ENCODE measurements at places on chromosomes 12 and 14.

DNA sequence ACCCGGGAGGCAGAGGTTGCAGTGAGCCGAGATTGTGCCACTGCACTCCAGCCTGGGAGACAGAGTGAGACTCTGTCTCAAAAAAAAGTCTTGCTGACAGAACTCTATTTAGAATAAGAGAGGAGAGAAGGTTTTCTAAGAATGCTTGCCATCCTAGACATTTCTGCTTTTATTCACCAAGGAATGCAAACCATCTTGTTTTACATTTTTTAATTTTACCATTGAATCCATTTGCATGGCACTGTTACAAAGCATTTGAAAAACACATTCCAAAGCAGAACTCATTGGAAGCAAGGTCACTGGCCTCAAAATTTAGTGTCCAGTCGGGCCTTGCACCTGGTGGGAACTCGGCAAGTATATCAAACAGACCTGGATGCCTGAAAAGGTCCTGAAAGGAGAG is 44.2 kb upstream of the RASSF3 start:
- DNase-seq = peak; percentile 44

DNA sequence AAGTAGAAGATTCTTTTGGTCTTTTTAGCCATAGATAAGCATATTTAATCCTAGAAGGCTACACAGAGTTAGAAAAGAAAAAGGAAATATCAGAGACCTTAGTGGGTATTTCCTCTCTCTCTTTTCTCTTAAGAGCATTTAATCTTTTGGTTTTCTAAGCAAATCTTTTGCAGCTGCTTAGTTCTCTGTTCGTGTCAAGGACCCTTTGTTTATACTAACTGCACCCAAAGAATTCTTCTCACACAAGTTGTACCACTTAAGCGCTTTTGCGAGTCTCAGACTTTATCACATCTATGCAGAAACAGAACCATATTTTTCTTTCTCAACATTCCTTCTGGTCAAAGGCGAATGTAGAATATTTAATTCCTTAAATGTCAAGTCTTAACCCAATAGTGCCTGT is 17.9 kb upstream of the NID2 start:
- no peak for DNase-seq

DNA sequence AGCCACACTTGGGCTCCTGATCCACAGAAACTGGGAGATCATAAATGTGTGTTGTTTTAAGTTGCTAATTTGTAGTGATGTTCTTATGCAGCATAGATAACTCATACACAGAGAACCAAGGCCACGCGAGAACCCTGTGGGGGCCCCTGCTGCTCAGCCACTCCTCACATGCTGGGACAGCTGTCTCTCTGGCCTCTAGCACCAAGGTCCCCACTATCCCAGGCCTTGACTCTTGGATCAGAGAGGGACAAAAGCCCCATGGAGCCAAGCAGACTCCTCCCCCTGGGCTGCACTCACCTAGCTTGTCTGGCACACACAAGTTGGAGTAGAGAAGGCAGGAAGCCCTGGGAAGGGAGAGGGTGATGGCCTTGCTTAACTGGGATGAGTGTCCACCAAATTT is 11.3 kb downstream of the PLD4 start:
- DNase-seq = no peak

DNA sequence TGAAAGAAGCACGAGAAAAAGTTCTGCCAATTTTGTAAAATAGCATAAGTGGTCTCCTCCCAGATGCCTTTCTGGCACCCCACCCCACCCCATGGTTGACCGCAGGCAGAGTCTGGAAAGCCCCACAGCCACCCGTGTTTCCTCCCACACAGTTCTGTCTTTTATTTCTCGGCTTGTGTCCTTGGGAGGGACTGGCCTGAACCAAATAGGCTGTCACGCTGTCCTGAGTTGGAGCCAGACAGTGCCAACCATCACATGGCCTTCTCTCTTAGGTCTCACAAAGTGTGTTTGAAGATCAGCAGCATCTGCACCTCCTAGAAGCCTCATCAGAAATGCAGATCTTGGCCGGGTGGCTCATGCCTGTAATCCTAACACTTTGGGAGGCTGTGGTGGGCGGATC is 10.2 kb upstream of the LTA4H start:
- DNase-seq = no peak

- DNase-seq = no peak
These were observed 23.4 kb upstream of the EID3 start for GRCh38 chr12:104280111-104280510.

- no peak for DNase-seq
These were observed 122.5 kb downstream of the HMGA2 start for GRCh38 chr12:65946821-65947220.

DNA sequence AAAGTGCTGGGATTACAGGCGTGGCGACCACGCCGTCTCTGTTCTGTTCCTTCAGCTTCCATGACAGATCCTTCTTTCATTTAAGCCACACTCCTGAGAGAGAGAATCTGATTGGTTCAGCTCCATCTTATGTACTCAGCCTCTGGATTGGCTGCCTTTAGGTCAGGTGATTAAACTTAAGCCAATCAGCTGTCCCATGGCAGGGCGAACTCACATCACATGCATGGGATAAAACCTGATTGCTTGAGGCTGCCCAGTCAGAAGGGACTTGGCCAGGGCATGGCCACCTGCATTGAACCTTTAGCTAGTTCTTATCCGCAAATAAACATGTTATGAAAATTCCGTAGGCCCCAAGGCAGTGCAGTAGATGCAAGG is 274.2 kb downstream of the SUDS3 start:
- DNase-seq = no peak

- DNase-seq = no peak
These were observed 1.4 kb upstream of the MLEC start for GRCh38 chr12:120685522-120685921.

GRCh38 chr12:1595690-1596347 is 1.4 kb upstream of the FBXL14 start:
- peak; percentile 55 for DNase-seq

GRCh38 chr12:32618115-32618514 is 61.0 kb upstream of the DNM1L start:
- no peak for DNase-seq

GRCh38 chr14:90604356-90604755 is 207.5 kb downstream of the CALM1 start:
- no peak for DNase-seq

DNA sequence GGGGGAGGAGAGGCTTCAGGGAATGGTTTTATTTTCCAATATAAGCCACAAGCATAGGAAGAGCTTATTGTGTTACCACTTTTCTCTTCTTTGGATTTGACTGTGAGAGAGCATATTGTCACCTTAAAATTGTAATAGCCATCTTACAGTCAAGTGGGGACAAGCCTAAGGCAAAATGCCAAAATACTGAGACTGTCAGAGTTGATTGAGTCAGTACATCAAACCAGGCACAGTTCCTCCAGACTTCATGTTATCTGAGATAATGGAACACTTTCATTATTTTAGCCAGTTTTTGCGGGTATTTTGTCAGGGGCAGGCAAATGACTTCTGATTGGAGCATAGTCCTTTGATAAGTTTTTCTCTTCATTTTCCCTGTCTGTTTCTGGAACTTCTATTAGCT is 19.5 kb upstream of the NUBPL start:
- DNase-seq = no peak

- DNase-seq = no peak
These were observed 28.0 kb downstream of the DERA start for GRCh38 chr12:15939111-15939510.

GRCh38 chr12:88242571-88242925 is 100.4 kb downstream of the TMTC3 start:
- DNase-seq = peak; percentile 44

- no peak for DNase-seq
These were observed 97.5 kb downstream of the CRACR2A start for GRCh38 chr12:3655328-3655900.
